ENCODE measurements at places on chromosomes 5 and 9.

DNA sequence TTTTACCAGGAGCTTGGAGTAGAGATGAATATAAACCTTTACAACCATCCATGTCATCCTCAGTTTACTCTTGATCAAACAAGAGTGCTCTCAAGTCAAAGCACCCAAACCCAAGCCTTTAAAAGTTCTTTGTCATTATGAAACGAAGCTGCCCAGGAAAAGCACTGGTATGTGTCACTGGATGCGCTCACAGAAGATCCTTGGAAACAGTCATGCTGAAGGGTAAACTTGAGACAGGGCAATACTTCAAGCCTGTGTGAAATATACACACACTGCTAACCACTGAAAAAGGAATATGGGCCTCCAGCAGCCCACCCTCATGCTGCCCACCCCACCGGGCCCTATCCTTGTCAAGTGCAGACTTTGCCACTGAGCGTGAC is 84.5 kb downstream of the PRRT1B start:
- no peak for DNase-seq

DNA sequence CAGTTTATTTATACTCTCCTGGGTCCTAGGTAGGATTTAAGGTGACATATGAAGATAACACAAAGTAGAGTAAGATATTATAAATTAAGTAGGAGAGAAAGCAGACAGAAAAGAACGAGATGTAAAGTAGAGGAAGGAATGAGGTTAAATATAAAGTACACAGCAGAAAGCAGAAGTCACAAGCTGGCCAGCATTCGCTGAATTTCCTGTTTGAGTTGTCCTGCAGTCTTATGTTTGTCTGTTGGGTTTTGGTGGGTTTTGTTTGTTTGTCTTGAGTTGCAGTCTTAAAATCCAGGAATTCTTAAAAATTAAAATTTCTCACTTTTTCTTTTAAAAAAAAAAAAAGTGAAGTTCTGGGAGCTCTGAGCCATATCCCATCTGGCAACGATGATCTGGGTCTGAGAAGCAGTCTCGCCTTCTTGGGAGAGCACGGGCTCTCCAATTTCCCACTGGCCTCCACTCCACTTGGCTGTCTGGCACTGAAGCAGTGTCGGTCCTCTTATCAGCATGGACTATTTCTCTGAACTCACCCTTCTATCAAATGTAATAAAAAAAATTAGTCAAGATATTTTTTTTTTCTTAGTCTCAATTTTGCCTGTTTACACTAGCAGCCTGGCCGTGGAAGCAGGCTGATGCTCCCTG is 2.0 kb downstream of the S100Z start:
- no peak for DNase-seq

DNA sequence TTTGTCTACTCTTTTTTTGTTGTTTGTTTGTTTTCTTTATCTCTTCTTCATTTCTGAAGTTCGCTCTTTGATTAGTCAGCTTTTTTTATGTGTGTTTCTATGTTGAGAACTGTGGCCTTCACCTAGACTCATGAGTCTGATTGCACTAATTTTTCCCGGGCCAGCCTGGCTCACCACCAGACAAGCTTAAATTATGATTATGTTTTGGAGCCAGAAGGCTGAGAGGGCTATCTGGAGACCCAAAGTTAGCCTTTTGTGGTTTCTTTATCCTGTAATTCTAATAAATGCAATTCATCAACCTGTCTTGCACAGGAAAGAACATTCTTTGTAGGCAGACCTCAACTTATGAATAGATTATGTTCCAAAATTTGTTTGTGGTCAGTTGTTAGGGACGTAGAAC is 20.8 kb upstream of the ACTBL2 start:
- no peak for DNase-seq

GRCh38 chr9:76562511-76562911 is 103.5 kb downstream of the GCNT1 start:
- peak; percentile 38 for DNase-seq

- no peak for DNase-seq
Measured at GRCh38 chr5:31413030-31413812, 118.7 kb downstream of the DROSHA start.

DNA sequence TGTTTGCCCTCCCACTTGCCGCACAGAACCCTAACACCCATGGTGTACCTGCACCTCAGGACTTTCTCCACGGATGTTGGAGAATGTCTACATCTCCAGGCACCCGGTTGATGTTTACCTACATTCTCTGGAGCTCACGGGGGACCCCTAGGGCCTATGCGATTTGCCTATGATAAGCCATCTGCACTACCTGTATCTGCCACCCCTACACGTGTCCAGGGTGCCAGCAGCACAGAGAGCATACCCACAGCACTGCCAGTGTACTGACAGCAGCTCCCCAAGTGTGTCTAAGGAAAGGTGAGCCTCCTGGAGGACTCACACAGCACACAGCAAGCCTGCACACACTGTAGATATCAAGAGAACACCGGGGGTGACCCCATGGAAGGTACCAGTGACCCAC is 31.3 kb upstream of the LMX1B start:
- DNase-seq, result no peak

DNA sequence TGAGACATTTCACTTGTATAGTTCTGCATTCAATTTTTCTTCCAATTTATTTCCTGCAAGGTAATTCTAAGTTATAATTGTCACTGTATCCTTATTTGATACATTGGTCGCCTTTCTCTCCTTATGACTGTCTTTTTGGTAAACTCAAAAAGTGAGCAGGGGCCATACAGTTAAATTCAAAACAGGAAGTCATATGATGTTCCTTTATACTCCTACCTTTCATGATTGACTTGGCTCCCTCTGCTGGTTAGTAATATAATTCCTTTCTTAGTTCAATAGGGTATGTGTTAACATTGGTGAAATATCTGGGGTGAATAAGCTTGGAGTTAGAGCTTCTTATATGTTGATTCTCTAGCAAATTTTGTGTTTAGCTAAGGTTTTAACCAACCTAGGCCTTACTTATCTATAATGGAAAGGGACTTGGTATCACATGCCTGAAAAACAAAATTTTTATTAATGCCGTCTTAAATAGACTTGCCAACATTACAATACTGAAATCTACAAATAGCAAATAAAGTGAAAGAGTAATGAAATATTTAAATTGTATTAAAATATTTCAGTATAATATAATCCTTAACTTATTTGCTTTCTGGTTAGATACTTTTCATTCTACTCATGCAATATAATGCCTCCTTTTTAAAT is 6.0 kb upstream of the NIPBL start:
- DNase-seq, result no peak

GRCh38 chr5:160230686-160231527 is 1.6 kb downstream of the FABP6 start:
- no peak for DNase-seq

- DNase-seq, result no peak
Measured at GRCh38 chr5:147743678-147744374, 38.7 kb downstream of the JAKMIP2 start.

GRCh38 chr9:137673886-137674285 is 55.1 kb downstream of the EHMT1 start:
- no peak for DNase-seq

GRCh38 chr5:53831496-53831895 is 271.1 kb downstream of the NDUFS4 start:
- no peak for DNase-seq

GRCh38 chr9:73132034-73132776 is 19.5 kb upstream of the ANXA1 start:
- DNase-seq, result peak; percentile 40
